ENCODE measurements at places on chromosomes 2 and 18.

GRCh38 chr2:67842375-67842959 is 220.3 kb downstream of the C1D start:
- no peak for DNase-seq

DNA sequence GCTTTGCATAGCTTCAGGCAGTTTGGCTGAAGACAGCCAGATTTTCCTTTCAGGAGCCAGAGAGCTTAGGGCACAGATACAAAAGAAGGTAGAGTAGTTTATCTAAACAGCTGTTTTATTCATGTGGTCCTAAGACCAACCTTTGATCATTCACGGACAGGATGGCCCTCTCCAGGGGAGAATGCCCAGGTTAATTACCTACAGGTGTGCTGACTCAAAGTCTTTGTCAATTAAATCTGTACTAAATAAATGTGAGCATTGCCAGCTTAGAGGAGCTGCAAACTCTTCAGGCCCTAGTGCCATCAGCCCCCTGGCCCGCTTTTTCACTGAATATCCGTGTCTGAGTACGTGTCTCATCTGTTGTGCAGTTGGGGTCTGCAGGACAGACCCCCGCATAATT is 554.7 kb downstream of the NUP35 start:
- DNase-seq, result no peak

GRCh38 chr2:123870881-123871276 is 154.2 kb upstream of the CNTNAP5 start:
- DNase-seq, result no peak

DNA sequence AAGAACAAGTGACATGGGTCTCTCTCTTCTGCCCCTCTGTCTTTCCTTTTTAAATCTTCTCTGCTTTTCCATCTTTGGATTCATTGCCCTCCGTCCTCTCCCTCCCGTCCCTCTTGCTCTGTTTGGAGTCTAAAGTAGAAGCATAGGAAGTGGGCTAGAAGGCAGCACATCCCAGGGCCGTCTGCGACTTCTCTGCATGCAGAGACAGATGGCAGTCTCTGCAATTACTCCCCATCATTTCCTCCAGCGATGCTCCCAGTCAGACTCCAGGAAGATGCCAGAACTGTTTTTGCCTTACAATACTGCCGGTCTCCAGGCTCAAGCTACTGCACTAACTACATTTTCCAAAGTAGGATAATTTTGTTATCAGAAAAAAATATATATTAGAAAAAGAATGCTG is 35.2 kb upstream of the LPIN2 start:
- no peak for DNase-seq

DNA sequence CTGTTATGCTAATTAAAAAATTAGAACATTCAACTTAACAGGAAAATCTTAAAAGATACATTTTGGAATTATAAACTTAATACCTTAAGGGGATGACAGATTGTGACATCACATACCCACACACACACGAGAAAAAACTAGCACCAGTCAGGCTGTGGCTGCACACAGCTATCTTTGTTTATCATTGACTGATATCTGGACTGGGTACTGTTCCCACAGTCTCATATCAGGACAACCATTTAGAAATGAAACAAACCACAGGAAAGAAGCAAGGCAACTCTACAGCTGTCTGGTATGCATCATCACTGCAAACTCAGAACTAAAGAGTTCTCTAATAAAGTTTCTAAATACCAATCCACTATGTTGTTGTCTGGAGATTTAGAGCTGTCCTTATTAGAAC is 210.9 kb upstream of the SMAD7 start:
- no peak for DNase-seq

DNA sequence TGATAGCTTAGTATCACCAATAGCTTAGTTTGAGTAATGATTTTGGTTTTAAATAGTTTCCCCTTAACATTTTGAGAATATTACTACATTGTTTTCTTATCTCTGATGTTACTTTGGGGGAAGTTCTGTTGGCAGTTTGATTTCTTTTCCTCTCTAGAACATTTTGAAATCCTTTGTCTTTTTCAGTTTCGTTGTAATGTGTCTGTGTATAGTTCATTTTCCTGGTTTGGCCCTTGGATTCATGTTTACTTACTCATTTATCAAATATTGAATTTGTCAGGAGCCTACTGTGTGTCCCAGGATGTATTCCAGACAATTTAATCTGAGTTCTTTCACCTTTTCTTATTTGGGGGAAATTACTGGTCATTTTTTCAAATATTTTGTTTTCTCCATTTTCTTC is 16.7 kb downstream of the ANKRD12 start:
- DNase-seq, result no peak

- no peak for DNase-seq
These were observed 260.9 kb downstream of the CYRIA start for GRCh38 chr2:16404551-16405300.

GRCh38 chr2:228518-229278 is 35.1 kb downstream of the SH3YL1 start:
- DNase-seq, result no peak

DNA sequence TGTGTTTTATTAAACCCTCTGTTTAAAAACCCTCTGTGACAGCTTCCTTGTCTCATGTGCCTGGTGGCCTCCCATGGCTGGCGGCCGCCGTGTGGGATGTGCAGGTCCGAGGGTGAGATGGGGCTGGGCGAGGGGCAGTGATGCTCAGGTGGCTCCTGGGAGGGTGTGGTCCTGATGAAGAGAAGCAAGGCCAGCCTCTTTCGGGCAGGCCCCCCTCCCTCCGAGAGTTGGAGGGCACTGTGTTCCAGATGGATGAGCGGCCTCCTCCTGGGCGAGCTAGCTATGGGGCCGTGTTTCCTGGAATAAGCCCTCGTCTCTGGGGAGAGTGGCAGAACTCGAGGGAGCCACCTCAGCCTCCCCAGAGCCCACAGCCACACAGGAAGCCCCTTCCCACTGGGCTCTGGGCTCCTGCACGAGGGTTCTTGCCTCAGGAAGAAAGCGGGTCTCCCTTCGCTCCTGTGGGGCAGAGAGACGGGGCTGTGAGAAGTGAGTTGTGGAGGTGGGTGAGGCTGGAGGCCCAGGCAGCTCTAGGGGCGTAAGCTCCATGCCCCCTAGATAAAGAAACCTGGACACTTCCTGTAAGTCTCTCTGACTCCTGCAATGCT is 72.1 kb downstream of the ASB1 start:
- no peak for DNase-seq

- no peak for DNase-seq
These were observed 98.0 kb downstream of the STPG4 start for GRCh38 chr2:47056868-47057686.

GRCh38 chr2:10951558-10952414 is 40.1 kb downstream of the KCNF1 start:
- DNase-seq, result no peak

GRCh38 chr18:22639561-22639960 is 221.8 kb upstream of the CTAGE1 start:
- DNase-seq, result no peak

DNA sequence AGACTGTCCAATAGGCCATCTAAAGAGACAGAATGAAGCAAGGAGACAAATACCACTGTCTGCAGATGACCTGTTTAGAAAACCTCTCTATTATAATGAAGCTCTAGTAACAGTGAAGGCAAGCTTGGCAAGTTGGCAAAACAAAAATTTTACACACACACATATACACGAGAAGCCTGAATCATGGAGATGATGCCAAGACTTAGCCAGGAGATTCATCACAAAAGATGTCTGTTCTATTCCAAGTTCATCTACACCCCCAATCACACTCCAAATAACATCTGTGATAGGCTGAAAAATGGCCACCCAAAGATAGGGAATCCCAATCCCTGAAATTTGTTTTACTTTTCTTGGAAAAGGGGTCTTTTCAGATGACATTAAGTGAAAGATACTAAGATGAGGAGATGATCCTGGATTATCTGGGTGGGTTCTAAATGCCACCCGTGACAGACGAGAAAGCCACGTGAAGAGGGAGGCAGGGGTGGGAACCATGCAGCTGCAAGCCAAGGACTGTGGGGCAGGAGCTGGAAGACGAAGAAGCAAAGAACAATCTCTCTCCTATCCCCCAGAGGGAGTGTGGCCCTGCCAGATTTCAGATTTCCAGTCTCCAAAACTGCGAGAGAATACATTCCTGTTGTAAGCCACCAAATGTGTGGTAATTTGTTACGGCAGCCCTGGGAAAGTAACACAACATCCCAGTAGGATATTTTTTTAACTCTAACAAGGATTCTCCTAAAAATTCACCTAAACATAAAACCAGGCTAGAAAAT is 20.0 kb downstream of the HDLBP start:
- no peak for DNase-seq

- no peak for DNase-seq
These were observed 504.7 kb downstream of the KCNJ3 start for GRCh38 chr2:155203178-155203577.

Data from hypothalamus (tissue), 51 donors.